ENCODE measurements at places on chromosomes 7 and 10. TPM values are rescaled to one million over a fixed set of nuclear protein-coding genes. Genes with fewer than 3 reads are reported as not detected.

MLXIPL gene
- not detected for polyA plus RNA-seq

FAS gene
- polyA plus RNA-seq = 14.3 TPM

BEND7 gene
- polyA plus RNA-seq = not detected

- H3K27me3 ChIP-seq = peaks cover 2% of the 10 kb centered on the region
- no peaks in the 10 kb centered on the region for H3K4me1 ChIP-seq
- no peak overlapping the region for H3K4me3 ChIP-seq
- no peak for DNase-seq
- no peak overlapping the region for H3K27ac ChIP-seq
- H3K36me3 ChIP-seq = no peaks in the 10 kb centered on the region
These were observed 106.1 kb downstream of the PPP1R3A start for GRCh38 chr7:113812591-113813255.

DNA sequence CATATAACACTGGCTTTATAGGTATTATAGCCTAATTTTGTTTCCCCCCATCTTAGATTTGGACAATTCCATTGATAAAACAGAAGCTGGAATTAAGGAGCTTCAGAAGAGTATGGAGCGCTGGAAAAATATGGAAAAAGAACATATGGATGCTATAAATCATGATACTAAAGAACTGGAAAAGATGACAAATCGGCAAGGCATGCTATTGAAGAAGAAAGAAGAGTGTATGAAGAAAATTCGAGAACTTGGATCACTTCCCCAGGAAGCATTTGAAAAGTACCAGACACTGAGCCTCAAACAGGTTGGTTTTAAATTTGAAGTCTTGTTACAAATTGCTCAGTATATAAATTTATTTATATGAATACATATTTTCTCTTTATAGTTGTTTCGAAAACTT lies 34.1 kb downstream of the SMC3 start:
- no peak overlapping the region for H3K4me3 ChIP-seq
- no peaks in the 10 kb centered on the region for H3K27me3 ChIP-seq
- H3K4me1 ChIP-seq = no peaks in the 10 kb centered on the region
- H3K36me3 ChIP-seq = peaks cover 42% of the 10 kb centered on the region
- DNase-seq = no peak

DNA sequence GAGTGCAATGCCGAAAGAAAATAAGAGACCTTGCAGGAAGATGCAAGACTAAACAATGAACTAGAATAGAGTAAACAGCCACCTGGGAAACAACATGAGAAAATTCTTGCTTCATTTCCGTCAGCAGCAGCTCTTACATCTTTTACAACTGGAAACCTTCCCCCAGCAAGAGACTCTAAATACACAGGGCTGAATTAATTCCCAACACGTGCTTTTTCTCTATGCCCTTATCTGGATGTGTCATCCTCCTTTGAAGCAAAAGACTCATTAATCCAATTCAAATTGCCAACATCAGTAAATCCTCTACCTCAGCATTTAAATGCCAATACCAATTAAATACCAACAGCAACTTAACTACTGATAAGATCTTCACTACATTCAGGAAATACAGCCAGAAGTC lies 99.0 kb upstream of the PDE1C start:
- no peak overlapping the region for H3K4me3 ChIP-seq
- no peaks in the 10 kb centered on the region for H3K4me1 ChIP-seq
- DNase-seq = no peak
- peaks cover 2% of the 10 kb centered on the region for H3K36me3 ChIP-seq

- no peak overlapping the region for H3K27ac ChIP-seq
- H3K27me3 ChIP-seq = peaks cover 5% of the 10 kb centered on the region
- H3K36me3 ChIP-seq = no peaks in the 10 kb centered on the region
- no peak overlapping the region for H3K4me3 ChIP-seq
- no peak for DNase-seq
- peaks cover 5% of the 10 kb centered on the region for H3K4me1 ChIP-seq
These were observed 88.9 kb downstream of the C1GALT1 start for GRCh38 chr7:7271094-7271874.

GRCh38 chr7:23107781-23108180 lies 2.2 kb downstream of the KLHL7 start:
- H3K27me3 ChIP-seq = no peaks in the 10 kb centered on the region
- no peak overlapping the region for H3K27ac ChIP-seq
- no peak for DNase-seq

DNA sequence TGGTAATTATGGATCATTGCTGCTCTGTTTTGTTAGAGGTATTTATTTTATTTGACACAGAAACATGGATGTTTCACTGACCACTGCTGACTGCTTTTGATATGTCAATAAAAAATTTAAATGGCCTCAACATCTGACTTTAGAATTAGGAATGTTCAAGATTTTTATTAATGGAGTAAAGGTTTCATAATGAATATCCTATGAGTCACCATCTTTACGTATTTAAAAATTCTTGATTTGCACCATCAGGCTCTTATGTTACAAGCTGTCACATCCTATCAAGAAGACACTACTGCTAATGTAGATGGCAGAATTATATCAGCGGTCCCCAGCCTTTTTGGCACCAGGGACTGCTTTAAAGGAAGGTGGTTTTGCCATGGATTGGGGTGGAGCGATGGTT lies 578.7 kb upstream of the NRP1 start:
- H3K4me3 ChIP-seq = no peak overlapping the region
- H3K27ac ChIP-seq = no peak overlapping the region
- no peaks in the 10 kb centered on the region for H3K36me3 ChIP-seq
- H3K4me1 ChIP-seq = no peaks in the 10 kb centered on the region

GRCh38 chr7:28865601-28866144 lies 92.5 kb downstream of the TRIL start:
- H3K4me1 ChIP-seq = no peaks in the 10 kb centered on the region
- H3K4me3 ChIP-seq = no peak overlapping the region
- DNase-seq = no peak

All from immature natural killer cell (primary cell).